Activated T-helper 1 cell treated with anti-CD3 and anti-CD28 coated beads, Interleukin-2, amount 50 U/mL, for 16 hours (primary cell): ENCODE measurements at places on chromosomes 12 and 14.
A peak's percentile ranks its signal among the peaks of the same experiment; 100 is the strongest.

- DNase-seq: no peak
Observed at GRCh38 chr12:78009031-78009430, 178.3 kb downstream of the NAV3 start.

DNA sequence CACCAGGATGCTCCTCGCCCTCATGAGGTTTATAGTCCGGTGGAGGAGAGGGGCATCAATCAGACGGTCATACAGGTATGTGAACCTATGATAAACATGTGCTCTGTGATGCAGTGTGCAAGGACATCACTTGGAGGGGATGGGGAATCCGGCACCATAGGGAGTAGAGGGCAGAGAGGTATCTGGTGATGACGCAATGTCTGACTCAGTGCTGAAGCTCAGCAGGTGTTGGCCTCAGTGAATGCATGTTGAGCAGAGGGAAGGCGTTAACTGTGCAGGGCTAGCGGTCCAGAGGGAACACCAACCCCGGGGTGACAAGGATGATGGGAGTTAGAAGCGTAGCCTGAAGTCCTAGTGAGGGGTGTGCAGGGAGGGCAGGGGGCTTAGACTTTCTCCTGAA is 200.9 kb downstream of the TMEM132C start:
- DNase-seq: no peak

- DNase-seq: no peak
Observed at GRCh38 chr12:115374480-115375185, 690.7 kb upstream of the TBX3 start.

- no peak for DNase-seq
Observed at GRCh38 chr12:115375186-115375991, 691.4 kb upstream of the TBX3 start.

DNA sequence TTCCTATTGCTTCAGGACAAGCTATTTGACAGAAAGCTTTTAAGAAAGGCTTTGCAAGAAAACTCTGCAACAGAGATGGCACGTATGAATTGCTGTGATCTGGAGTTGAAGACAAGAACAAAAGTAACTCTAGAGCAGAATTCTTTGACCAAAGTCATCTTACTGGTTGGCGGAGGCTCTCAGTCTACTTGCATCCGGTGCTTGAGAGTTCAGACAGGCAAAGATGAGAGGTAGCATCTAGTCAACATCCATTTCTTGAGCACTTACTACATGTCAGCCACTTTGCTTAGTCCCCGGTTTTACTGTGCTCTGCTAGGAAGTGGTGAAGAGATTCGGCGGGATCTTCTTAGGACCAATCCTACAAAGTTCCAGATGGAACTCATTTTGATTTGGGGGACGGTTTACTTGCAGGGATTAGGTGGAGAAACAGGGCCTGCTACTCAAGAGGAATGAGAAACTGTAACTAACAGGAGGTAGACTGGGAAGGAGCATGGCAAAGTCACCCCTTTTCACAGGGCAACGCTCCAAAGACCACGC is 404 bp upstream of the CCDC91 start:
- no peak for DNase-seq

GRCh38 chr14:81164167-81164774 is 56.5 kb downstream of the GTF2A1 start:
- peak; percentile 7 for DNase-seq

- no peak for DNase-seq
Observed at GRCh38 chr14:90943367-90943766, 117.1 kb downstream of the RPS6KA5 start.

GRCh38 chr14:72782817-72783216 is 111.1 kb downstream of the DPF3 start:
- no peak for DNase-seq

- no peak for DNase-seq
Observed at GRCh38 chr12:25713264-25713663, 160.2 kb upstream of the LMNTD1 start.

GRCh38 chr12:71070416-71071128 is 87.2 kb downstream of the TSPAN8 start:
- DNase-seq: no peak

GRCh38 chr12:105171691-105172436 is 64.1 kb downstream of the APPL2 start:
- no peak for DNase-seq

- DNase-seq: no peak
Observed at GRCh38 chr14:102831163-102831804, 54.0 kb downstream of the TRAF3 start.

- DNase-seq: no peak
Observed at GRCh38 chr14:70748422-70748821, 60.9 kb downstream of the MAP3K9 start.

DNA sequence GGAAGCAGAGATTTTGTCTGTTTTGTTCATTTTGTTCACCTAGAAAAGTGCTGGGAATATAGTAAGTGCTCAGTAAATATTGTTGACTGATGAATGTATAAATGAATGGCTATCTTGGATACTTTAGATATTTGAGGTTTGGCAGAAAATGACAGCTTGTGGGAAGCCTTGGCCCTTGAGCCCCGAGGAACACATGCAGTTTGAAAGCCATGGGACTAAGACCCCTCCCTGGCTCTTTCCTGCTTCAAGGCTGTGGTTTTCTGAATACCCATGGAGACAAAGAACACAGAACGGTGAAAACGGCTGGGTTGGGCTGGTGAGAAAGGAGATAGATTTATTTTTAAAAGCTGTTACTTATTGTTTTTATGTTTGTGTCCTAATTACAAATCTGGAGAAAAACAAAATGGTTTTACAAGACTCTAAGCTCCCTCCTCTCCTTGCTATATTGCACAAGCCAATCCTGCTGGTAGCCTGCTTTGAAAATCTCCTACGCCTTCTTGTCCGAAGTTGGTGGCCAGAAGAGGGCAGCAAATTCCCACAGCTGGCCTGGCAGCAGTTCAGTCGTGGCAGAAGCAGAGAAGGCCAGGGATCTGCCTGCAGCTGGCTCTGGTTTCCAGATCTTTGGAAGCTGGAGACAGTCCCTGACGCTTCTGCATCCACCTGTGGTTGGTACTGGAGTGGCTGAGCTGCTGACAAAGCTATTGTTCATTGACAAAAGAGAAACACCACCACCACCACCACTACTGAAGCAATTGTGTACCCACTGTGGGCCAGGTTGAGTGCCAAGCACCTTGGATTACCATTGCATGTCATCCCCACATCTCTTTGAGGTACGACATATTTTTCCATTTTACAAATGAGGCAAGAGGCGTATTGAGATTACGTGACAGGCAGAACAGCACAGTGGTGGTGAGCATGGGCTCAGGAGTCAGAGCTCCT is 5.2 kb upstream of the KRT85 start:
- no peak for DNase-seq

DNA sequence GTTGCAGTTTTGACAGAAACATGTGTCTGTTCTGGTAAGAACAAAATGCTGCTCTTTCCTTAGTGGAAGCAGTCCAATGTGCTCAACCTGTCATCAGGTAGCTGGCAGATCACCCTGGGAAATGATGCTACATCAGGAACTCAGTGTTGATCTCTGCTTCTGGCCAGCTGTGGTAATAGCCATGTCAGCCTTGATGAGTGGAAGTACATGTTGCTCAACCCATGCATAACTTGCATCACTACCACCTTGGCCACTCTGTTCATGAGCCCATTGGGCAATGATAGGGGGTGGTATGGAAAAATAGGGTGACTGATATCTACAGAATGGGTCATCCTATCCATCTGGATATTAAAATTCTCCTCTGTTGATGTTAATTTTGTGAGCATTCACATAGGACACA is 411.0 kb downstream of the C12orf50 start:
- DNase-seq: no peak

- DNase-seq: no peak
Observed at GRCh38 chr12:95863337-95863736, 4.6 kb downstream of the SNRPF start.

DNA sequence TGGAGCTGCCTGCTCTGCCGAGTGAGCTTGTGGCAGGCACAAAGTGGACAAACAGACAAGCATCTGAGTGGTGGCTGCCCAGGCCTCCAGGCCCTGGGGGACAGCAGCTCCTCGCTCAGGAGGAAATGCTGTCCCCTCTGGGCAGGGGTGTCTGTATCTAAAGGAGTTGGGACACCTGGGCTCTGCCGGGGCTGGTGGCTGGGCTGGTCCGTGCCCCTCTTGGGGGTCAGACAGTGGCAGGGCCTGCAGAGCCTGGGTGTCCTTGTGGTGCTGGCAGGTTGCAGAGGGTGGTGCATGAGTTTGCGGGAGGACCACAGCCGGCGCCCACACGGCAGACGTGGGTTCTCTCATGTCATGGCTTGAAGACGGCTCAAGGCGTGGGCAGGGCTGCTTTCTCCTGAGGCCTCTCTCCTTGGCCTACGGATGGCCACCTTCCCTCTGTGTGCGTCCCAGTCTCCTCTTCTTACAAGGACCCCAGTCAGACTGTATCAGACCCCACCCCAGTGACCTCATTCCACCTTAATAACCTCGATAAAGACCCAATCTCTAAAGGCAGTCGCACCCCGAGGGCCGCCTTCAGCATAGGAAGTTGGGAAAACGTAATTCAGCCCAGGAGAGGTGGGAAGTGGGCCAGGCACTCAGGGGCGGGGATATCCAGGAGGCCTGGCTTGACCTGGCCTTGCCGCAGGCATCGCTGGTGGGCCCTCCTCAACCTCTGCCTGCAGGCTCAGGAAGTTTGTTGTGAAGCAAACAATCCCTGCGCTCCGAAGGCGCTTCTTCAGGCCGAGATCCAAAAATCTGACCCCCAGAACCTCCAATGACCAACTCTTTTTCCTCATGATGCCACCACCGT is 110.0 kb downstream of the KIF26A start:
- DNase-seq: no peak

- DNase-seq: no peak
Observed at GRCh38 chr12:6182279-6182898, 17.8 kb upstream of the CD9 start.

- DNase-seq: no peak
Observed at GRCh38 chr14:93955850-93956481, 20.4 kb downstream of the ASB2 start.

GRCh38 chr14:77620222-77620870 is 3.9 kb upstream of the SPTLC2 start:
- no peak for DNase-seq

- no peak for DNase-seq
Observed at GRCh38 chr12:32891956-32892355, 4.6 kb downstream of the PKP2 start.

GRCh38 chr12:8665759-8666158 is 3.1 kb upstream of the MFAP5 start:
- DNase-seq: no peak

GRCh38 chr14:63650256-63650952 is 8.7 kb upstream of the WDR89 start:
- DNase-seq: peak; percentile 18

- no peak for DNase-seq
Observed at GRCh38 chr12:61654698-61655097, 605.5 kb upstream of the USP15 start.

DNA sequence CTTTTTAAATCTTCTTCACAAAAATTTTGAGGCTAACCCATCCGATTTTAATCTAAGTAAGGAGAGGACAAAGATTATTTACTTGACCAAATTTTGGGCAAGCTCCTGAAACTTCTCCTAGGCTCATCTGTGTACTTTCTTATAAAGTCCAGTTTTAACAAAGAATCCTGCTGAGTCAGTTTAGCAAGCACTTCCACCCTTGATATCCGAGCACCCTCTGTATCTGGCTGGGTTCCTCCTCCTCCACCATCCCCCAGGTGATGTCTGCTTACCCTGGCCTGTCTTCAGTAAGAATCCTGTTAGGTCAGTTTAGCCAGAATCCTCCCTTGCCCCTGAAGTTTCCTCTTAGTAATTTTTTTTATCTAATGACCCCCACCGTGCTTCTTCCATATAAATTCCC is 140.5 kb downstream of the PHLDA1 start:
- DNase-seq: no peak

DNA sequence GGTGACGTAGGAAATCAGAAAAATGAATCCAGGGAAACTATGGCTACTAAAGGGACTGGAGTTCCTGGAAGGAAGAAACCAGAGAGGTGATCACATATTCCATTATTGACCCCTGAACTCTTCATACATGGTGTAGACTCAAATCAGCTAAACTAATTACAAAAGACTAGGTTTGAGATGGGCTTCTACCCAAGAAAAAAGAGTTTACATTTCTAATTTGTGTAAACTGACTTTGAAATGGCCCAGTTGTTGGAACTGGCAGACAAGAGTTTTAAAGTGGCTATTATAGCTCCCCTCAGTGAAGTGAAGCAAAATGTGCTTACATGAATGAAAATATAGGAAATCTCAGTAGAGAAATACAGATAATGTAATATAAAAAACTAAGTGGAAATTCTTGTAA is 1619.4 kb upstream of the SEL1L start:
- DNase-seq: no peak

DNA sequence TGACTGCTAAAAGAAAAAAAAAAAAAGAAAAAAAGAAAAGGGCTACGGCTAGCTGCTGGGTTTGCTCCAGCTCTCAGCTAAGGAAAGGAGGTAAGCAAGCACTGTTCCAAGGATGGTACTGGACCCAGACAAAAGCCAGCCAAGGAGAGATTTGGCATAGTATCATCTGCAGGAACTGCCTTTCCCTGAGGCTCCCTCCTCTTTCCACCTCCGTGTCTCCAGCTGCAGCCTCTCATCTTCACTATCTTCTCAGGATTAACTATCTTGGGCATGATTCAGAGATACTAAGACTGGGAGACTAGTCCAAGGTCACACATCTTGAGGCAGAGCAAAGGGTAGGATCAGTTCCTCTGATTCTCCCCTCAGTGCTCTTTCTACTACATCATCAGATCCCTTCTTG is 6.0 kb downstream of the KITLG start:
- DNase-seq: no peak

- no peak for DNase-seq
Observed at GRCh38 chr14:67108230-67108629, 81.0 kb upstream of the GARIN2 start.

- DNase-seq: no peak
Observed at GRCh38 chr12:48688836-48689235, 6.8 kb upstream of the KANSL2 start.

- DNase-seq: no peak
Observed at GRCh38 chr12:67410246-67410645, 141.1 kb downstream of the CAND1 start.

GRCh38 chr12:121511916-121512315 is 68.9 kb downstream of the KDM2B start:
- no peak for DNase-seq

DNA sequence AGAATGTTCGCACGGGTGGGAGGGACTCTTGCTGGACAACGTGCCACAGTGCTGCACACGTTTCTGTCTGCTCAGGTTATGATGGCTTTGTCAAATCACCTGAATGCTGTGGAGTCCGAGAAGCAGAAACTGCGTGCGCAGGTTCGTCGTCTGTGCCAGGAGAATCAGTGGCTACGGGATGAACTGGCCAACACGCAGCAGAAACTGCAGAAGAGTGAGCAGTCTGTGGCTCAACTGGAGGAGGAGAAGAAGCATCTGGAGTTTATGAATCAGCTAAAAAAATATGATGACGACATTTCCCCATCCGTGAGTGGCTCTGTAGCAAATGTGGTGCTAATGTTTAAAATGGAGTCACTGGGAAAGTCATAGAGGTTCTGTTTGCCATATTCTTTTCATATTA is 28.5 kb downstream of the KLC1 start:
- no peak for DNase-seq

DNA sequence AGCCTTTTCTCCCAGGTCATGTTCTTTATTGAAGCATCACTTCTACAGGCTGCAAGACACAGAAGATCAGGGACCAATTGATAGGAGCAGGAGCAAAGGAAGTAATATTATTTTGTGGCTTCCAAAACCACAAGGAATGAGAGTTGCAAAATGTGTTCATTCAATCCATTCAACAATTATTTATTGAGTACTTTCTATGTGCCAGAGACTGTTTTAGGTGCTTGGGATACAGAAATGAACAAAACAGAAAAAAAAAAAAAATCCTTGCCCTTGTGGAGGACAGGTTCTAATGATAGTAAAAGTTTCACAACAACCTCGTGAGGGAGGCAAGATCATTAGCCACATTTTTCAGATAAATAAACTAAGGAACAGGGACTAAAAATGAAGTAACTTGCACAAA is 20.1 kb upstream of the DACT1 start:
- no peak for DNase-seq
